ENCODE measurements at places on chromosomes 7 and 10.

DNA sequence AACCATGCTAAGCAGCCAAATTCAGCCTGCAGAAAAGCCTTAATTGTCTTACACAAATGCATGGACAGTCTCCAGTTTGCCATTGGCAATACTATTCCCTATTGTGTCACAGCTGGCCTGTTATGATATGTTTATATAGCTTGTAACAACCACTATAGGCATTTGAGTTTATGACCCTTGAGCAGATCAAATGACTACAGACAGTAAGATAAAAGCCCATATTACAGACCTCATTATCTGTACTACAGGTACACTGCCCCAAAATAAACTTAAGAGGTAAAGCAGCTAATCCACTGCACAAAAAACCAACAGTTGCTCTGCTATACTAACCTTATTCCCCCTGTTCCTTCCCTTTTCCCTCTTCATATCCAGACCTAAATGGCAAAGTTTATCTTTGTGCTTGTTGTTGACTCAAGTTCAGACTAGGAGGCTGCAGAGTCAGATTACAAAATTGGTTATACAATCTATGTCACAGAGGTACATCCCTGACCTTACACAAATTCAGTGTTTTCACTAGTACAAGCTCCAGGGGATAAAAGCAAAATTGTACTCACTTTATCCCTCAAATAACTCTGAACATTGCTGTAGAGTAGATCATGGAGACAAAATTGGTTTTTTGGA is 218.4 kb downstream of the GRM8 start:
- DNase-seq, result no peak

- DNase-seq, result no peak
Observed at GRCh38 chr10:86664341-86665217, 3.7 kb upstream of the LDB3 start.

- DNase-seq, result no peak
Observed at GRCh38 chr7:110373416-110373815, 717.5 kb upstream of the LRRN3 start.

DNA sequence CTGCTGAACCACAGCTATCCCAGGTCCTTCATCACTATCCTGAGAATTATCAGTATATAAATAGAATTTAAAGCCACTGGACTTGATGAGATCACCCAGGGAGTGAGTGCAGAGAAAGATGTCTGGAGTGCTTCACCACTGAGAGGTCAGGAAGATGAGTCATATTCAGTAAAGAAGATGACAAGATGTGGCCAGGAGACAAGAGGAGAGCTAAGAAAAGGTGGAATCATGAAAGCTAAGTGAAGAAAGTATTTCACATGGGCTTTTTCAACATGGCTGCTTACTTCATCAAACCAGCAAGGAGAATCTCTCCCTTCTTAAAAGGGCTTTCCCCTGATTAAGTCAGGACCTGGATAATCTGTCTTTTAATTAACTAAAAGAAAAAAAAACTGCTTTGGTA is 9.1 kb upstream of the PRKAR2B start:
- no peak for DNase-seq

DNA sequence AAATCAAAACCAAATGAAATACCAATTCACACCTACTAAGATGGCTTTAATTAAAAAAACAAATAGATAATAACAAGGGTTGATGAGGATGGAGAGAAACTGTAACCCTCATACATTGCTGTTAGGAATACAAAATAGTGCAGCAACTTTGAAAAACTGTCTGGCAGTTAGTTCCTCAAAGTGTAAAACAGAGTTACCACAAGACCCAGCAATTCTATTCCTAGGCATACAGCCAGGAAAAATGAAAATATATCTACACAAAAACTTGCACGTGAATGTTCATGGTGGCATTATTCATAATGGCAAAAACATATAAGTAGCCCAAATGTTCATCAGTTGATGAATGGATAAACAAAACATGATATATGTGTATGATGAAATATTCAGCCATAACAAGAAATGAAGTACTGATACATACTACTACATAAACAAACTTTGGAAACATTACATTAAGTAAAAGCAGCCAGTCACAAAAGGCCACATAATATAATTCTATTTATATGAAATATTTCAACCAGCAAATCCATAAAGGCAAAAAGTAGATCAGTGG is 83.5 kb downstream of the BRAF start:
- no peak for DNase-seq

GRCh38 chr7:104980841-104981671 is 32.9 kb upstream of the KMT2E start:
- no peak for DNase-seq

- peak; percentile 52 for DNase-seq
Observed at GRCh38 chr10:50452603-50453002, 171.2 kb downstream of the SGMS1 start.
